Fibroblast of skin of scalp (primary cell): ENCODE measurements at places on chromosomes 4 and X.

GRCh38 chr4:140239311-140239710, 85.3 kb upstream of the MAML3 start:
- no peak for DNase-seq

GRCh38 chr4:27085396-27085795, 224.8 kb downstream of the STIM2 start:
- DNase-seq: no peak

- no peak for DNase-seq
Measured at GRCh38 chr4:168805341-168805740, 204.7 kb downstream of the CBR4 start.

DNA sequence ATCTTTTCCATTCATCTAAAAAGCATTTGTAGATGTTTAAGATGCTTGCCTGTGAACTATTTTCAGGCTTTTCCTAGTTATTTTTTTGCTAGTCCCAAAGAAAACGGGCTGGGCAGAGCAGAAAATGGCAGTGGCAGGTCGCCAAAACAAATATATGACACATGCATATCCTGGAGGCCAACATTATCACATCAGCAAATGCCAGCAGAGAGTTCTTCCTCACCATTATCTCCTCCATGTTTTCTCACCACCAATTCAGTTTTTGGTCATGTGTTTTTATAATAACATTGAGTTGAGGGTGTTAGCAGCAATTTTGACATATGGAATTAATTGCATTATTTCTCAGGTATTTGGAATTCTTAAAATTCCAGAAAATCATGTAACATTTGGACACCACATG, 97.9 kb upstream of the EOLA2 start:
- peak; percentile 93 for DNase-seq

DNA sequence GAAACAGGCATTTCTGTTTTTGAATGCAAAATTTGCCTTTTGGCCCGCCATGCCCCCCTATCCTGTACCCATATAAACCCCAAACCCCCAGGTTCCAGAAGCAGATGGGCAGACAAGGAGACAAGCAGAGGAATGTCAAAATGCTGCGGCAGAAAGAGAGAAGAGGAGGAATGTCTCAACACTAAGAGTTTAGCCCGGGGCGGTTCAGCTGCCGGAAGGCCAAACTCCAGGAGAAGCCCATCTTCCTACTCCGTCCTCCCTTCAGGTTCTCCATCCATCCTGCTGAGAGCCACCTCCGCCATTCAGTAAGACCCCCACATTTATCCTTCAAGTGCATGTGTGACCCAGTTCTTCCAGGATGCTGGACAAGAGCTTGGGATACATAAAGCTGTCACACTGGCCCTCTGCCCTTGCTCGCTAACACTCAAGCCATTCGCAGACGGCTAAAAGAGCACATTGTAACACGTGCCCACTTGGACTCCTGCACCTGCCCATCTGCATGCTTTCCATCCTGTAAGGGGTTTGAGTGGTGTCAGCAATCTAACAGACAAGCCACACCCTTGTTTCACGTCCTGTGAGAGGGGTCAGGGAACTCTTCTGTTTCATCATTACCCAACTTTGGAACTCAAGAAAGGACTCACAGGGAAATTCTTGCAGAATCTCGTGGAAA, 31.3 kb downstream of the TLR10 start:
- no peak for DNase-seq

GRCh38 chr4:55004831-55005230, 120.6 kb downstream of the KDR start:
- DNase-seq: peak; percentile 48

GRCh38 chrX:130851569-130851968, 51.4 kb downstream of the ENOX2 start:
- peak; percentile 3 for DNase-seq

DNA sequence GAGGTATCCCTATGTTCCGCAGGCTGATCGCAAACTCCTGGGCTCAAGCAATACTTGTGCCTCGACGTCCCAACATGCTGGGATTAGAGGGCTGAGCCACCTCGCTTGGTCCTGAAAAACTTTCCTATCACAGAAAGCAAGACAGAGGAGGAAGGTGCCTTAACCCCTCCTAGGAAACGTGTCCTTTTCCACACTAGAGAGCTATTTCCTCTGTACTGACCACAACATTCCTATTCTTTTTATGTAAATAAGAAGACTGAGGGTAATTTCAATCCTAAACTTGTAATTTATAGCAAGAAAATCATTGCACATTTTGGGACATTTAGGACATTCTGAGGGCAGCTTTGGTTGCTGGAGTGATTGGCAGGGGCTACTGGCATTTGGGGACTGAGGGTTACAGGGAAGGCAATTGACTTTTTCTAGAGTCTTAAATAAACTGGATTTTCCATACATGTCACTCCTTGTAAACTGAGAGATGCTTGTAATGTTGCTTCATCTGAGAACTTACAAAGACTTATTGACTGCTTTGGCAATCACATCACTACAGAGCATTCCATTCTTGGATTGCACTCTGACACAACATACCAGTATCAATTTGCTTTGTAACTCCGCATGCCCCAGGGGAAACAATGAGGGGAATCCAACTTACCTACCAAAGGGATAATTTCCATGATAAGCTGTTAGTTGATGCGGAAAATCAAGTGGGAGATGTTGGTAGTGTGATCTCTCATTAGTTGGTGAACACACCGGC, 15.6 kb downstream of the XAGE3 start:
- peak; percentile 53 for DNase-seq

DNA sequence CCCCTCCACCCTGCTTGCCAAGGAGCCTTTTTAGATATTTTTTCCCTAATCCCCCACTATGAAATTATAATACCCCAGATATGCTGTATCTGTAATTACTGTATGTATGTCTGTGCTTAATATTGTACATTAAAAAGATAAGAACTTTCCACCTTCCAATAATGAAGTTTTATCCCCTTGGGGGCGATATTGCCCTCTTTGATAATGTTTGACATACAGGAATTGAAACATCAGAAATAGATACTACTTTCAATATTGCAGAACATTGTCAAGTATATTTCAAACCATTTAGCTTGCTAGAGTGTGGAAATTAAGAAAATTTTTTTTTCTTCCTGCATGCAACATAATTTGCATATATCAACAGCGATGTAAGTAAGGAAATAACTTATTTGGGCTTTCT, 58.9 kb downstream of the NAF1 start:
- DNase-seq: peak; percentile 12

- peak; percentile 74 for DNase-seq
Measured at GRCh38 chr4:98474408-98474844, 184.0 kb downstream of the TSPAN5 start.

DNA sequence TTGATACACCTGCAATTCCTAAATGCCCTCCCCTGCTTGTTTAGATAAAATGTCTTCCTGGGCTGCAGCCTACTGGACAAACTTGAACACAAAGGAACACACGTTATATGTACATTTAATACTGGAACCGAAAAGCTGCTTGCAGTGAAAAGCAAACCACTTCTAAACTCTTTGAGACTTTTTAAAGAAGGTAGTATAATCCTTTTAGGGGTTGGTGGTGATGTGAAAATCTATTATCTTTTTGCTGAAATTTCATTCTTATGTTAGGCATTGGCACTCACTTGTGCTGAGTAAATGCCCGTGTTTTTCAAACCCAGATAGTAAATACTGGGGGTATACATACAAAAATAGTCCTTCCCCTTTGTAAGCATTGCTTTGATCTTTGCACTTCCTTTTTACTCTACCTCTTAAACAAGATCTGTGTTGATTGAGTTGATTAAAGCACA, 2.2 kb downstream of the NFKB1 start:
- DNase-seq: no peak

- DNase-seq: no peak
Measured at GRCh38 chr4:163707873-163708272, 213.4 kb downstream of the TMA16 start.

DNA sequence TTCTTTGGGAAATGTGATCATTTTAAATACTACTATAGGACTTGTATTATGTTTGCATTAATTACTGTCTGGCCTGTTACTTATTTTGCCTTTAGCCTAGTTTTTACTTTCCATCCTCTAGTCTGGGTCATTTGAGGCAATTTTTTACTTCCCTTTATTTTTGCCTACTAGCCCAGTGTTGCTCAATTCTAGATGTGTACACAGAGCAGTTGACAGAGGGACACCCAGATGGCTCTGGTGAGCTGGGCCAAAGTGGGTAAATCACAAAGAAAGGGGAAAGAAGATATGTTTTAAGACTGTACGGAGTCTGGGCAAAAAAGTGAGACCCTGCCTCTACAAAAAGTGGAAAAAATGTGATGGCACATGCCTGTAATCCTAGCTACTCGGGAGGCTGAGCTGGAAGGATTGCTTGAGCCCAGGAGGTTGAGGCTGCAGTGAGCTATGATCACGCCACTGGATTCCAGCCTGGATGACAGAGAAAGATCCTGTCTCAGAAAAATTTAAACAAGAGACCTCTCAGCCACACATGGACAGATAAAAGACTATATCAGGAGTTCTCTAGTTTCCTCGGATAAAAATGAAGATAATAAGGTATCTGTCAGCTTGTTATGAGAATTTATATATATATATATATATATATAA, 35.7 kb downstream of the APOO start:
- DNase-seq: no peak

DNA sequence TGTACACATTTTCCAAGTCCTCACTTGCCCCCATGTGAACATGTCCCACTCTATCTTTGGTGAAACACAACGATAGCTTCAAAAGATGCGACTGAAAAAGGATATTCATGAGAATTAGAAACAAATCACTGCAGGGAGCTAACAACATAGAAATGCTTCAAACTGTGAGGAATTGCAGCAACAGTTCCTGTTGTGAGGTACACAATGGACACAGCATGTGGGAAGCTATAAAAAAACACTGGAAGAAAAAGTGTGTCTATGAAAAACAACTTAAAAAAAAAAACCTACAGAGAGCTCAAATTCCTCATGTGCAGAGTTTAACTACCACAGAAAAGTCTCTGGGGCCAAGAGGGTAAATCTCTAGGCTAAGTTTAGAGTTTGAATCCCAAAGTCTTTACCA, 51.6 kb upstream of the BLTP1 start:
- peak; percentile 10 for DNase-seq
